ENCODE measurements at places on chromosomes 11 and 22.

DNA sequence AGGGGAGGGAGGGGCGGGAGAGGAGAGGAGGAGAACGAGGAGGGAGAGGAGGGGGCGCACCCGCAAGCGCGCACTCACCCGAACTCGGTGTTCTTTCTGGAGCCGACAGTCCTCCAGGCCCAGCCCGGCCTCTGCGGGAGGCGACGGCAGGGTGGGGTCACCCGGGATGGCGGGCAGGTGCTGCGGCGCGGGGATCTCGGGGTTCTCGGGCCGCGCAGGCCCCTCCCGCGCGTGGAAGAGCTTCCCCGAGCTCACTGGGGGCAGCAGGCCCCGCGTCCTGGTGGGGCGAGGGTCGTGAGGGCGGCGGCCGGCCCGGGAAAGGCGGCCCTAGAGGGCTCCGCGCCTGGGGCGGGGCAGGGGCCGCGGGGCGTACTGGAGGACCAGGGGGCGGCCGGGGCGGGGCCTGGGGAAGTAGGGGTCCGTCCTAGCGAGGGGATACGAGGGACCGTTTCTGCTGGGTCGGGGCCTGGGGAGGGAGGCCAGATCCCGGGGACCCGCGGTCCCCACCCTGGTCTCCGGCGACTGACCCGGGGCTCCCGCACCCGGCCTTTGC lies 5.2 kb downstream of the LMNTD2 start:
- DNase-seq = no peak

GRCh38 chr22:39665229-39665628 lies 94.7 kb downstream of the CACNA1I start:
- DNase-seq = no peak

DNA sequence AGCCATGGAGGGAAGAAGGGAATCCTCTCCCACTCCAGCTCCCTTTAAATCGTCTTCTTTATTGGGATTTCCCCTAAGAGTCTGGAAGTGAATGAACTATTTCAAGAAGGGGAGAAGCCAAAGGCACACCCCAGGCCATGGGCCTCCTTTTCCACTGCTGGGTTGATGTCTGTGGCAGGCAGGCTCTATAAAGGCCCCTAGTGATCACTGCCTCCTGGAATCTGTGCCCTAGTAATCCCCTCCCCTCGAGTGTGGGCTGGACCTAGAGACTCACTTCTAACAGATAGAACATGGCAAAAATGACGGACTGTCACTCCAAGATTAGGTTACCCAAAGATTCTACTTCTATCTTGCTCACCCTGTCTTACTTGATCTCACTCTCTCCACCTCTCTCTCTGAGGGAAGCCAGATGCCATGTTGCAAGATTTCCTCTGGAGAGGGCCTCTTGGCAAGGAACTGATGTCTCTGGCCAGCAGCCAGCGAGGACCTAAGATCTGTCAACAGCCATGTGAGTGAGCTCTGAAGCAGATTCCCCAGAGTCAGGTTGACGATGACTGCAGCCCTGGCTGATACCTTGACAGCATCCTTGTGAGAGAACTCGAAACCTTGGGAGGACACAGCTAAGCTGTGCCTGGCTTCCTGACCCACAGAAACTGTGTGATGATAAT lies 444.8 kb downstream of the SOX6 start:
- no peak for DNase-seq

GRCh38 chr22:29156507-29156906 lies 49.2 kb upstream of the EMID1 start:
- no peak for DNase-seq

DNA sequence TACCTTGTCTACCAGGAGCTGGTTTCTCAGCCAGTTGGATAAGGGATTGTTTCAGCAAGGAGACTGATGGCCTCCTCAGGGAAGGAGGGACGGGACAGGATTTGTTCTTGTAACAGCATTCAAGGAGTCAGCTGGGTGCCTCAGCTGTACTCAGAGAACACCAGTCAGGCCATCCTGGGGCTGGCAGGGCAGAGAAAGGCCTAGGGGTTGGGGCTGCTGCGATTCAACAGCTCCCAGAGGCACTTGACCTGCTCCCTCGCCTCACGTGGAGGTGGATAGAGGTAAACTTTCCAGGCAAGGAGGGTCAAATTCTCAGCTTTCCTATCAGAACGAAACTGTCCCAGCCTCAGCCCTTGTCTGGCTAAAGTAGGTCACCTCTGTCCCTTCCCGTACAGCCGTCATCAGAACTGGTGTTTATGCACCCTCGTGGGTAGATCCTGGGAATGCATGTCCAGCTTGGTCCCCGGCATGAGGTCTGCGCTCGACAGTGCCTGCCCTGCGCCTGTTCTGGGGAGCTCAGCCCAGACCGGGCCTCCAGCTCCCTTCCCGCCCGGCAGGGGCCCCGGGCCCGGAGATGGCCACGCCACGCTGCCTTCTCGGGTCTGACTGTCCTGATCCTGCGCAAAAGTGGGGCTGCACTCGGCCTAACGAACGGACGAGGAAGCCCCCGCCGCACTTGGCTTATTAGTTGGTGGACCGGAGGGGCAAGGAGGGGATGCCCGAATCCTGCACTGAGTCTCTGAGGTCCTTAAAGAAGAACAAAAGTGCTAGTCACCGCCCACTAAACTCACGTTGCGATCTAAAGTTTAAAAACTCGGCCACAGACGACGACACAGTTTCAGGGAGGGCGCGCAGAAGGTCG lies 762 bp upstream of the CCDC134 start:
- no peak for DNase-seq

- DNase-seq = no peak
Observed at GRCh38 chr22:20165421-20165820, 14.6 kb upstream of the CCDC188 start.

GRCh38 chr11:10858439-10859325 lies 829 bp upstream of the ZBED5 start:
- peak; percentile 19 for DNase-seq

- no peak for DNase-seq
Observed at GRCh38 chr11:64233913-64234586, at the start of gene VEGFB. VEGFB (plus strand) TSS chr11:64234584; CDS start chr11:64234834, 250 bp downstream.

DNA sequence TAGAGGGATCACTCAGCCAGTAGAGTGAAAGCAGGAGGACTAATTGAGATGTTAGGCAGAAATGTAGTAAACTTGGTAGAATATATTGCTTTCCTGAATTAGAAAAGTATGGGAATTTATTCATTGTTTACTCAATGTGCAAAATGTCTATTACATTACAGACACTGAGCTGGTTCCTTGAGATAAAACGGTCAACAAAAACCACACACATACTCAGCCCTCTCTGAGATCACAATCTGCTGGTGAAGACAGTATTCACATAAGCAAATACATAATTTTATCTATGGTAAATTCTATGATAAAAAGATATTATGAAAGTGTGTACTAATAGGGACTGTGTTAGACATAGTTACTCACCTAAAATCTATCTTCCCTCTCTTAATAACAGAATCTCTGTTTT lies 833.5 kb downstream of the KCNA4 start:
- DNase-seq = no peak

GRCh38 chr11:112280268-112281126 lies 19.8 kb upstream of the PLET1 start:
- peak; percentile 31 for DNase-seq

- DNase-seq = no peak
Observed at GRCh38 chr11:116481126-116481675, 291.6 kb downstream of the BUD13 start.

DNA sequence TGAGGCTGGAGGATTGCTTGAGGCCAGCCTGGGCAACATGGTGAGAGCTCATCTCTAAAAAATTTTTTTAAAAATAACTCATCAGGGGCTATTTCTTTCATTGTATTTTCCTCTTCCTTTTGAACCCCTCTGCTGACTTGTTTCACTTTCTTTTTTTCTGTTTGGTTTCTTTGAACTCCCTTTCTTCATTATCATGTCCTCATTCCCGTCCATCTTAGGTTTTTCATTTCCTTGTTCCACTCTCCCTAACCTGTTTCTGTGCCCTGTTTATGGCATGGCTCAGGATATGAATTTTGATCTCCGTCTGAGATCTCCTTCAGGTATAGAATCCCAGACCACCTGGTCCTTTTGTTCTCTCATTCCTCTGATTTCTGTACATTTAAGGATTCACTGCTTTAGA lies 12.5 kb downstream of the MARK2 start:
- no peak for DNase-seq

- DNase-seq = no peak
Observed at GRCh38 chr11:60945295-60945667, 6.7 kb downstream of the SLC15A3 start.

All from stimulated activated CD8-positive, alpha-beta memory T cell treated with anti-CD3 and anti-CD28 coated beads, Interleukin-7, amount 100 ng/mL, for 1 hour (primary cell).